ENCODE measurements at places on chromosomes 5 and 9.

- no peak for DNase-seq
Observed at GRCh38 chr5:151081431-151082281, 822 bp upstream of the TNIP1 start.

DNA sequence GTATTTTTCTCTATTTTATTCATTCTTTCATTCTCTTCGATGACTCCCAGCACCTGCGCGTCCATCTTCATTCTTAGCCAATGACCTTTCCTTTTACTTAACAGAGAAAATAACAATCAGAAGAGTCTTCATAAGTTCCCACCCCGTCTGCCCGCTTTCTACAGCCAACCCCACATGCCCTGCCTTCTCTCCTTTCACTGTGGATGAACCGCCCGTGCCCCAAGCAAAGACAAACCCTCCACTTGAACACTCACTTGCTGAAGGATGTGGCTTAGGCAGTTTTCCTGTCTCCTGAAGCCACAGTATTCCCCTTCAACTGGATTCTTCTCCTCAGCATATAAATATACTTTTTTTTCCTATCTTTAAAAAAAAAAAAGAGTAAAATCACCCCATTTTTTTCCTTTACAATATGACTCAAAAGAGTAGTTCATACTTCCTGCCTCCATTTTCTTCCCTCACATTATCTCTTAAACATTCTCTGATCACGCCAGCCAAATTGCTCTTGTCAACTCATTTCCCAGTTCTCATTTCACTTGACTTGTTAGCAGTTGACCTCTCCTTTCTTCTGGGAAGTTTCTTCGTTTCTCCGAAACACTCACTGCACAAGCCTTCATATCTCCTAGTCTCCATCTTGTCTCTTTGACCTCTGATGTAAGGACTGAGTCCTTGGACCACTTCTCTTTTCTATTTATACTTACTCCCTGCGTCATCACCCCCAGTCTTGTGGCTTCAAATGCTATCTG lies 11.1 kb downstream of the NIPSNAP3B start:
- DNase-seq, result no peak

- no peak for DNase-seq
Observed at GRCh38 chr9:37643214-37643613, 7.5 kb upstream of the FRMPD1 start.

DNA sequence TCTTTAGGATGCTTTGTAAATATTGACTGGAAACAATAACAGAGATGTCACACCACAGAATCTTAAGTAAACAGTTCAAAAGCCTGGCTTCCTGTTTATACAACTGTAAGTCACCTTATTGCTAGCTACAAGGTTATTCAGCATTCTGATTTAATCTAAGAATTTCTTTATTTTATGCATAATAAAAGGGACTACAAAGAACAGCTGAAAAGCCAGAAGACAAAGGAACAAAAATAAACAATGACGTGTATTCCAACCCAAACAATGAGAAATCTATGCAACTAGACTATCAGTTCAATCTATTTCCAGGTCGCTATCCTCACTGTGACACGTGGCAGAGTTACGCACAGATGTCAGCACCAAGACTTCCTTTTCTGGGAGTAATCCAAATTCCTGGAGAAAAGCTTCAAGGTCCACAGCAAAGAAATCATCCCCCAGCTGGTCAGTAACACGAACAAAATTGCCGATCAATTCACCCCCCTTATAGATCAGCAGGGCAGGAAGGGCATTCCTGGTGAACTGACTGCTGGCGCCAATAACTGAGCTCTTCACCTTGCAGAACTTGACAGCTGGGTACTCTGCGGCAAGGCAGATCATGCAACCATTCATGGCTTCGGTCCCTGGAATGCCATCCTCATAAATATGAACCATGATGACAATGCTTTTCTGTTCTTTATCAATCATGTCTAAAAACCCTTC lies 8.4 kb downstream of the PDCL start:
- no peak for DNase-seq

DNA sequence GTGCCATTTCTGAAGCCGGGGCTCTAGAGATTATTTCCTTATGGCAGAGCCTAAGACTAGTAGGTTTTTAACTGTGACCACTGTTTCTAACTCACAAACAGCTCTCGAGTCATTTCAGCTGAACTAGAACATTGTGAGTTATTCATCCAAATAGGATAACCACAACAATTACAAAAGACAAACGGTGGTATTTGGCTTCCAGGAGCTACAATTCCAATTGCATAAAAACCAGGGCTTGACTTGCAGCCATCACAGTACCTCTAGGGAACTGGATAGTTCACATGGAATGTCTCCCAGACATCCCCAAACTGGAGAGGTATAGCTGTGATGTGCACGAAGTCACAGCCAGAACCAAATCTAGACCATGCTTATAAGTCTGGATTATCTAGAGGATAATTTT lies 224.8 kb downstream of the FAM114A2 start:
- DNase-seq, result no peak

- DNase-seq, result no peak
Observed at GRCh38 chr5:66717455-66718373, 121.5 kb downstream of the MAST4 start.

DNA sequence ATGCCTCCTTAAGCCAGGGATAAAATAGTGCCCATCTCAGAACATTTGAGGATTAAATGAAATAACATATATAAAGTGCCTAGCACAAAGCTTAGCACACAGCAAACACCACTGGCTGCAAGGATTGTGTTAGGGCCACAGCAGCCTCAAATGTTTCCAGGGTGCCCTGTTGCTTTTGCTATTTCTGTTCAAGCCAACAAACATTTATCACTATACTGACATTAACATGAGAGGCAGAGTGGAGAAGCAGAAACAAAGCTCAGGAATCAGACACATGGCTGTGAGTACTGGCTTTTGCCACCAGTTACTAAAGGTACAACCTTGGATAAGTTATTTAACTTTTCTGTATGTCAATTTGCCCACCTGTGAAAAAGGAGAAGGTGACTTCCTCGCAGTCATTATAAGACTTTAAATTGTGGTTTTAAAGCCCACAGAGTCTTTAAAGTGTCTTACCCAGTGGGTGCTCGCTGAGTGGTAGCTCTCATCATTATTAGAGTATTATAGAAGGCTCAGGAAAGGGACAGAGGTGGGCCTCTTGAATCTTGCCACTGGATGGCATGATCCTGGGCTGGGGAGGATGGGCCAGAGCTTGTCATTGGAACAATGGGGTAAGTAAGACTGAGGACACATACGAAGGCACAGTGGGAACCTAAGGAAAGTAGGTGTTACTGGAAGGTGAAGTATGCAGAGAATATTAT lies 98.2 kb downstream of the MARCHF3 start:
- no peak for DNase-seq

DNA sequence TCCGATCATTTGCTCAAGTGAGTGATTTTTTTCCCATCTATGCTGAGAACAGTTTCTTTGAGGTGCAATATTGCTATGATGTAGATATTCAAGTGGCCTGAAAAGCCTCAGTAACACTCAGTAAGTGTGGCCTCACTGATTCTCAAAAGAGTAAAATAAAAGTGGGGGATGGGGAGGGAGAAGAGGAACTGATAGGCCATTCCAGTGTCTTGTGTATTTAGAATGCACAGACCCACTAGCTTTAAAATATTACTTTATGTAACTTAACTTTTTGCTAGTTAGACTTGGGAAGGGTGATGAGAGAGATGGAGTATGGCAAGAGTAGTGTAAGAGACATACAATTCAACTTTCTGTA lies 79.5 kb upstream of the ZNF608 start:
- DNase-seq, result no peak

- no peak for DNase-seq
Observed at GRCh38 chr5:104170926-104171325, 608.3 kb upstream of the NUDT12 start.

GRCh38 chr5:79191457-79191856 lies 44.5 kb upstream of the JMY start:
- DNase-seq, result no peak

GRCh38 chr9:115132648-115133047 lies 14.7 kb upstream of the TNC start:
- DNase-seq, result no peak

DNA sequence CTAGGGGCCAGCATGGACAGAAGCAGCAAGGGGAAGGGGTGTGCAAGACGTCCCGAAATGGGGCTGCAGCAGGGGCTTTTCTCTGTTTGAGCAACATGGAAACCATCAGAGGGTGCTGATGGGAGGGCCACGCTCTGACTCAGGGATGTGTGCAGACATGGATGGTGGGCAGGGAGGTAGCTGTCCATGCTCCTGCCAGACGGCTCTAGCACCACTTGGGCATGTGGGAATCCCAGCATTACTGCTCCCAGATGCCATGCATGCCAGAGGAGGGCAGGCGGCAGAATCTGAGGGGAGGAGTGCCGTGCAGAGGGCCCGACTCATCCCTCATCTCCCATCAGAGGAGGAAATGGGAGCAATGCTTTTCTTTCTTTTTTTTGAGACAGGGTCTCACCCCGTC lies 45.6 kb upstream of the SLC25A51 start:
- no peak for DNase-seq

- no peak for DNase-seq
Observed at GRCh38 chr9:122088880-122089706, 4.0 kb downstream of the TTLL11 start.

DNA sequence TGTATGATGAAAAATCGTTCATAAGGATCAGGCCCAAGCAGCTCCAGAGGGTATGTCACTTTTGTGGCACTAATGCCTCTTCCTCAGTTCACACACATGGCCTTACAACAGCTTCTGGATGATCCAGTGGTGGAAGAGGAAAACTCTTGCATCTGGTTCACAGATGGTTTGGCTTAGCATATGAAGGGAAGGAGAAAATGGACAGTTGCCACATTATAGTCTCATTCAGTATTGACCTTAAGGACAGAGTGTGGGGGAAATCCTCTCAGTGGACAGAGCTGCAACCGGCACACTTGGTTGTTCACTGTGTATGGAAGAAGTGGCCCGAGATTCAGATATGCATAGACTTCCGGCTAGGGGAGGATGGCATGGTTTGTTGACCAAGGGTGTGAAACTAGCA lies 22.8 kb downstream of the C9orf57 start:
- no peak for DNase-seq

DNA sequence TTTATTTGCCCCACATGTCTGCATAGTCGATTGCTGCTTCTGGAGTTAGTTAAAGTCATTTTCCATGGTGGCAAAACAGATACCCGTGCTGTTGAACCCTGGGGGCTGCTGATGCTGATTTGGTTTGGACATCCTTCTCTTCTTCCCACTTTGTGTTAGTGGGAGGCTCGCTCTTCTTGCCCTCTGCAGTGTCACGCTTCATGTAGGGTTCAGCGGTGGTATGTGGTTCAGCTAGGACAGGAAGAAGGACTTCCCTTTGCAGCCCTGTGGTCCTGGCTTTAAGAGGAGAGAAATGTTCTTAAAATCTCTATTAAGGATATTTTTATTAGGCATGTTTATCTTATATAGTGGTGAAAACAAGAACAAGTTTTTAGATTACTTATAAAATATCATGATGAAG lies 36.2 kb downstream of the SLC36A1 start:
- DNase-seq, result no peak

GRCh38 chr5:102971676-102972293 lies 148.2 kb downstream of the GIN1 start:
- no peak for DNase-seq

DNA sequence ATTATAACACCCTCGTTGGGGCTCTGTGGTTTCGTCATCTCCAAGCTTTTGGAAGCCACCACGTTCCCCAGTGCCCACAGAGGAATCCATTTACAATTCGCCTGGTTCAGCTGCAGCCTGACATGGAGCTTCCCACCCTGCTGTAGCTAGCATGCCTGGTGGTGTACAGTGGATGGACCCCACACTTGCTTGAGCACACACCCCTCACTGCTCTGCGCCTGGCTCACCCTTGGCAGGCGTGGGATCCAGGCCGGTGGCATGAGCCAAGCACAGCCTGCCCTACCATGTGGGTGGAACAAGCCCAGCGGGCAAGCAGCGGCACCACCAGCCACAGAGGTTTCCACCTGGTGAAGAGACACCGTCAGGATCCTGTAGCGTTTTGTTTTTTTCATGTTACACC lies 1045.7 kb upstream of the CDH9 start:
- DNase-seq, result no peak

DNA sequence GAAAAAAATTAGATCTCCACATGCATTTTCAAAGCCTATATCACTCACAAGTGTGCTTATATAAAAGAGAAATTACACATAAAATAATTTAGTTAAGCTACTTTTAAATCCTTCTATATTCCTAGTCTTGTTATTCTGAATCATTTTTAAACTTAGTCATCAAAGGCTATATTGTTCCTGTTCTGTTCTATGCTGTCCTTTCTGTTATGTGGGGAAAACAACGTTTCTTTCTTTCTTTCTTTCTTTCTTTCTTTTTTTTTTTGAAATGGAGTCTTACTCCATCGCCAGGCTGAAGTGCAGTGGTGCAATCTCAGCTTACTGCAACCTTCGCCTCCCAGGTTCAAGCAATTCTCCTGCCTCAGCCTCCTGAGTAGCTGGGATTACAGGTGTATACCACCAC lies 389.2 kb upstream of the FTMT start:
- no peak for DNase-seq

DNA sequence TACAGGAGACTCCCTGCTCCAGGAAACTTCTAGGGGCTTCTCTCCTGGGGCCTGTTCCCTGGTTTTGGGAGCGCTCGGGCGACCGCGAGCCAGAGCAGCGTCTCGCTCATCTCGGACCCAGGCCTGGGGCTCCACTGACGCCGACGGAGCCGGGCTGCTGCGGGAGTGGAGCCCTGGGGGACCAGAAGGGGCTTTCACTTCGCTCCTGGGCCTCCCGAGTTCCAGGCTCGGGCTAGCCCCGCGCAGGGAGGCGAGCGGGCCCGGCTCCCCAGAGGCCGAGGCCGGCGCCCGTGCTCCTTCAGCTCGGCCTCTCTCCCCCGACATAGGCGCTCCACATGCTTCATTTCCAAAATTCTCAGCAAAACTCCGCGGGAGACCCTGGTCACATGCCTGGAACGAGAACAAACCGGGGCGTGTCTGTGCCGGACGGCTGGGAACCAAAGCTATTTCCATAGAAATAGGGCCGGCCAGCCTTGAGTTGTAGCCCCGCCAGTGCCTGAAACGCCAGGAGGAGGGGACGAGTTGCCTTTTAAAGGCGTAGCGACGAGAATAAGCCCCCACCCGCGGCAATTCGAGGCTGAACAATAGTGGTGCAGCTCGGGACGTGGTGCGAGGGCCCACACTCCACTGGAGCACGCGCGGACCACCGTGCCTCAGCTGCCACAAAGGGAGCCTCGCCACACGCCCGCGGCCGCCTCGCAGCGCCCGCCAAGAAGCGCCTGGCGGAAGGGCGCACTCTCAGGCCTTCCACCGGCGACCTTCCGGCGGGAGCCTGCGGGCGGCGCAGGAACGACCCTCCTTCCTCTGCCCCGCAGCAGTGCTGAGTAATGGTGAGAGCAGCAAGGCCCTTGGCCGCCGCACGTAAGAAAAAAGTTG lies 1.1 kb upstream of the G3BP1 start:
- DNase-seq, result peak; percentile 65

DNA sequence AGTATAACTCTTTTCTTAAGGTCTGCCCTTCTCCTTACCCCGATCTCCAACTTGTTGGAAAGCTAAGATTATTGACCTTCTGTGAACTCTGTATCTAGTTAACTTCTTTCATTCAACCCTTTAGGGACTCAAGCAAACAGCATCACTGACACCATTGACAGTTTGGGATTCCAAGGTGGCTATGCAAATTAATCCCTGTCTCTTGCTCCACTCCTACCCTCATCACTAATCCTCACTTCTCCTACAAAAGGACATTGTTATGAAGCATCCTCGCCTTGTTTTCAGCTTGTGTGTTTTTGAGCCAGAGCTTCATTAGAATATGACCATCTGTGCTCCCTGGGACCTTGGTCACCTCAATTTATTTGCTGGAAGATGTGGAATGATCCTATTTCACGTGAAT lies 337.9 kb downstream of the PDE4D start:
- no peak for DNase-seq
